Activated CD8-positive, alpha-beta memory T cell treated with anti-CD3 and anti-CD28 coated beads for 48 hours (primary cell): ENCODE measurements at places on chromosomes 2 and 18.

DNA sequence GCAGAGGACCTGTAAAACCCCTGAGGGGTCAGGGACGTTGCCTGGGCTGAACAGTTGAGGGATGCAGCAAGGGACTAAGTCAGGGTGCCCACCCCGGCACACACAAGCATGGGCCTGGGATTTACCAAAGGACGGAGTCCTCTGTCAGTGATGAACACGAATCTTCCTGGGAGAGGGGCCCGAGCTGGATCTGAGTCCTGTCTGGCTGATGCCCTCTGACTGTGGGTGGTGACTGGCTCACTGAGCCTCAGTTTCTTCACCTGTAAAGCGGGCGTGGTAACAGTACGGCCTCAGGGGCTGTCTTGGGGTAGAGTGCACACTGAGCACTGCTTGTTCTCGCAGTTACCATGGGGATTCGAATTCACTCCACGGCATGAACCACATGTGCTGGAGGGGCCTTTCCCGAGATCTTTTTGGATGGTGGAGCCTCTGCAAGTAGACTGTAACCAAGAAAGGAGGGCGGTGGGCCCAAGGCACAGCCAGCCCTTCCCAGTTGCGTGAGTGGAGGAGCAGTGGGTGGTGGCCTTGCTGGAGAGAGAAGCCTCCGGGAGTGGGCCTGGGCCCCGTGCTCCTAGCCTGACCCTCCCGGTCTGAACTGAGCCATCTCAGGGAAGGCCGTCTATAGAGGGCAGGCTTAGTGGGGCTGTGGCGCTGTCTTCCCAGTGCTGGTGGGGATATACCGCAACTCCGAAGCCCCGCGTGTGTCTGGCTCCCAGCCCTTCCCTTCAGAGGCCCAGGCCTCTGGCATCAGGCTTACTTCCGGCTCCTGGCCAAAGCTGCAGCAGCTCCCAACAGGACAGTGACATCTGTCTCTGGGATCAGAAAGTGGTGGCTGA is 130.8 kb upstream of the HS6ST1 start:
- DNase-seq, result no peak

- DNase-seq, result no peak
Observed at GRCh38 chr2:26640331-26640745, 828 bp downstream of the CIB4 start.

DNA sequence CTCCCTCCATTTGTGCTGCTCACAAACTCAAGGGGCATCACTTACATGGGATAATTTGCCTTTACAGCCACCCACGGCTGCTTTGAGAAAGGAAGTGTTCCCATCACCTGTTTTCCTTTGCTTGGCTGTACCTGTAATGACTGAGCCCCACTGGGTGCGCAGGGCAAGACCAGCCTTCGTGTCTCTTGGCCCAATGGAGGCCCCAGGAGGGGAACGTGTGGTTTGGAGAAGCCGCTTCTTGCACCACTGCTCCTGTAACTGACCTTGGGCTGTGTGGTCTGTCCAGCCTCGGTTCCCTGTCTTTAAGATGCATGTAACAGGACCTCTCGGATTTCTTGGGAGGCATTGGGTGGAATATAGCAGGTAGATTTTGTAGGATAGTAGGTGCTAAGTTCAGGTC is 41.1 kb downstream of the LDLRAD4 start:
- DNase-seq, result no peak

DNA sequence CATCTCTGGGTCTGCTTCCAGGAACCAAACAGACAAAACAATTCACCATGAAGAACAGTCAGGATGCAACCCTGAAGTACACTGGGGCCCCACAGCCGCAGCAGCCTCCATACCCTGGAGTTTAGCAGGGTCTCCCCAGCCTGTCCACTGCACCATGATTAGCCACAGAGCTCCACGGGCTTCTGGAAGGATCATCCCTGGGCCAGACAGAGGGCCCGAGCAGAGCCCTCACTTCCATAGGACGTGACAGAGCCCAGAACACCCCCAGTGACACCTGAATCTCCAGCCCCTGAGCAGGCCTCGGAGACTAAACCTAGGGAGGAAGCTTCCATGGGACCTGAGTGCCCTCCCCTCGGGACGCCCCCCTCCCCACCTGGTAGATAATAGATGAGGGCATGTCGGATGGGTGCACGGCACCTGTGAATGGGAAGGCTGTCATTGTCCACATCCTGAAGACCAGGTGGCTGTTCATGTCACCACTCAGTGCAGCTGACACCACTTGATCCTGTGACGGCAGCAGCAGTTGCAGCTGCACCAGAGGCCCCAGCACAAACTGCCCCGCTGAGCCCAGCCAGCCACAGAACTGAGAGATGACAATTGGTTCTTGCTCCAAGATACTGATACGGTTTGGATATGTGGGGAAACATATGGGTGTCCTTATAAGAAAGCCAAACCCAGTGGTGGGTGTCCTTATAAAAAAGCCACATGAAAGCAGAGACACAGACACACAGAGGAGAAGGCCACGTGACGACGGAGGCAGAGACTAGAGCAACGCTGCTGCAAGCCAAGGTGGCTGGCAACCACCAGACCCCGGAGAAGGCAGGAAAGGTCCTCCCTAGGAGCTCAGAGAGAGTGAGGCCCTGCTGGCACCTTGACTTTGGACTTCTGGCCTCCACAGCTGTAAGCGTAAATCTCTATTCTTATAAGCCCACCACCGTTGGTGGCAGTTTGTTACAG is 23.2 kb downstream of the KIF1A start:
- DNase-seq, result no peak

DNA sequence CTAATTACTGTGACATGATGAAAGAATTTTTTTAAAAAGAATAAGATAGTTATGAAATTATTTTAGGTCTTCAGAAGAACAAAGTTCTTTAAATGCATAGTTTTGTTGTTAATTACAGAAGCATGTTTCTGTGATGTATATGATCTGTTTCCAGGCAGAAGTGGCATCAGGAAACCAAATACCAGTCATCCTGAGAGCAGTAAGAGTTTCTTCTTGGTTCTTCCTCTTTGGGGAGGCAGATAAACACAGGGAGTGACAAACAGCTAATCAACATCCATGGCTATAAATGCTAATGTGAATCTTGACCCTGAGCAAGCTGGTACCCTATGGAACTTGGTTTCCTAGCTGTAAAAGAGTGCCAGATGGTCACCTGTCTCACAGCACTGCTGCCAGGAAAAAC is 29.2 kb downstream of the WIPF1 start:
- DNase-seq, result no peak

DNA sequence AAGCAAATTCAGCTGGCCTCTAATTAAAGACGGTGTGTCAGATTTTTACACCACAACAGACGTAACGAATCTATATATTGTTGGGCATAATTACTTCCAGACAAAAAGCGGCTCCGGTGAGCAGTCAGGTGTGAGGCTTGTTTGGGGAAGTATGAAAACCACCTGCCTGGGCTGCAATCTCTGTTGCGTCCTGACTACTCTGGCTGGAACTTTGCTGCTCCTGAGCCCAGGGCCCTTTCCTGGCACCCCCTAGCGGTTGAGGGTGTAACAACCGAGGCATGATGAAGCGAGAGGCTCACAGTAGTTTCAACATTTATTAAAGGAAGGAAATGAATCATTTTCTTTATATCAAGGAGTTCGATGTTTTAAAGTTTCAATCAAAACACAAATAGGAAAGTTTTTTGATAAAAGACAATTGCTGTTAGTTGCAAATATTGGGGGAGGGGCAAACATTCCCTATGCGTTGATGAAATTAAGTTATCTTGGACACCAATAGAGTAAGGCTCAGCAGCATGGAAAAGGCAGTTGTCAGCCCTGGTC is 10.6 kb upstream of the ITGB6 start:
- peak; percentile 58 for DNase-seq

DNA sequence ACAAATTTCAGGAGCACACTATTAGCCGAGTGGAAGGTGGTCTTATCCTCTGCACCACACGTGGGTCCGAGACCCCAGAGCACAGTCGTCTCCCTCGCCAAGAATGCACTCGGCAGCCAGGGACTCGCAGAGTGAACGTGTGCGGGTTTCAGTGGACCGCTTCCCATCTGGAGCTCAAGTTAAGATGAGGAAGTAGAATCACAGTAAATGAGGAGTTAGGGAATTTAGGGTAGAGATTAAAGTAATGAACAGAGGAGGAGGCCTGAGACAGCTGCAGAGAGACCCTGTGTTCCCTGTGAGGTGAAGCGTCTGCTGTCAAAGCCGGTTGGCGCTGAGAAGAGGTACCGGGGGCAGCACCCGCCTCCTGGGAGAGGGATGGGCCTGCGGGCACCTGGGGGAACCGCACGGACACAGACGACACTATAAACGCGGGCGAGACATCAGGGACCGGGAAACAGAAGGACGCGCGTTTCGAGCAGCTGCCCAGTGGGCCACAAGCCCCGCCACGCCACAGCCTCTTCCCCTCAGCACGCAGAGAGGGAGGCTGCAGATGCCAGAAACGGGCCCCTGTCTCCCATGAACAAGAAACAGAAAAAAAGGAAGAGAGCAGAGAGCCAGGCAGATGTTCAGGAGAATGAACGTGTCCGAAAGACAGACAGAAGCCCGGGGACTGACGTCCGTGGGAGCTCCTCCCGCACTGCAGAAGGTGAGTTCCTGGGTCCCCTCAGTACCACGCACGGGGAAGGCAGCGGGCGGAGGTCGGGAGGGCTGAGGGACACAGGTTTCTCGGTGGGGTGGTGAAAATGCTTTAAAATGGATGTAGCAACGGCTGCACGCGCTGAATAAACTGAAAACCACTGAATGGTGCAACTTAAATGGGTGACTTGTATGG is 5.4 kb upstream of the KCNG2 start:
- DNase-seq, result no peak

GRCh38 chr2:233837694-233838229 is 16.6 kb downstream of the HJURP start:
- DNase-seq, result no peak

DNA sequence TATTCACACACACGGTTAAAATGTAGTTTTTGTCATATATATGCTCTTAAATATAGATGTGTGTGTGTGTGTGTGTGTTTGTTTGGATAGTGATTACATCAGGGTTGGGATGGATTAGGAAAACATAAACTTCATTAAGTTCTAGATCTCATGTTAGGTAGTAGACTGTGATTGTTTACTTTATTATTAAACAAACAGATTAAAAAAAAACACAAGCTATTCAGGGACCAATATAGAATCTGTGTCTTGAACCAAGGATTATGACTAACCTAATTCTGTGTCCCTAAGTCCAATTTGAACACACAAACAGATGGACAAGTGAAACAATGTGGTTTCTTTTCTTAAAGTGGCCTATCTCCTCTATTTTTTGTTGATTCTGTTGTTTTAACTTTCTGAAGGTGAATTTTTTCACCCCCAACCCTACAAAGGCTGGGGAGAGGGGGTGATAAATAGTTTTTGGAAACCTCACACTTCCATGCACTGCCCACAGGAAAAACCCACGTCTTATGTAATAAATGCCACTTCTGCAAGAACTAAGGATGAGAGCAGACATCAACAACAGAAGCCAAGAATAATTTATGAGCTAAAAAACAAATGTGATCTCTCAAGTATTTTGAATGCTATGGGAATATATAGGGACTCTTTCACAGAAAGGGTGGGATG is 40.7 kb downstream of the IL1R2 start:
- no peak for DNase-seq

GRCh38 chr18:23902396-23902795 is 112.2 kb upstream of the TTC39C start:
- no peak for DNase-seq

- no peak for DNase-seq
Observed at GRCh38 chr2:2164326-2164917, 166.7 kb downstream of the MYT1L start.

GRCh38 chr2:168343586-168343985 is 96.2 kb upstream of the STK39 start:
- no peak for DNase-seq

DNA sequence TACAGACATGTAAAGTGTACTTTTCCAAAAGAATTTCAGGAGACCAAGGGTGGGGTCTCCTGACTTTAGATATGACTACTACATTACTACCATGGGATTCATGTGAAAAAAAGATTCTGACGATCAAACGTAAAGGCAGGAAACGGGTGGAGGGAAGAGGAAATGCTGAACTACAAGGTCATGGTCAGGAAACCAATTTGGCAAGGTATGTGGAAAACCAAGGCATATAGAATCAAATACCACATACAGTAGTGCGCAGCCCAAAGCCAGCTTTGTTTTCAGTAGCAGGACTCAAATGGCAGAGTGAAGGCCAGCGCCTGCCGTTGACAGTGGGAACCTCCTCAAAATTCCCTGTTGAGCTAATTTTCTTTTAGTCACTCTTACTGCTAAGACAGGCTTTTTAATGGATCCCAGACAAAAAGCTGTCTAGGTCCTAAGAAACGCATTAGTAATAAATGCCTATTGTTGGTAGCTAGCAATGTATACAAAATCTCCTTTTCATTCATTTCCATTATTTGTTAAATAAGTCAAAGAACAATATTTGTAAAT is 57.6 kb upstream of the SERTAD2 start:
- no peak for DNase-seq

DNA sequence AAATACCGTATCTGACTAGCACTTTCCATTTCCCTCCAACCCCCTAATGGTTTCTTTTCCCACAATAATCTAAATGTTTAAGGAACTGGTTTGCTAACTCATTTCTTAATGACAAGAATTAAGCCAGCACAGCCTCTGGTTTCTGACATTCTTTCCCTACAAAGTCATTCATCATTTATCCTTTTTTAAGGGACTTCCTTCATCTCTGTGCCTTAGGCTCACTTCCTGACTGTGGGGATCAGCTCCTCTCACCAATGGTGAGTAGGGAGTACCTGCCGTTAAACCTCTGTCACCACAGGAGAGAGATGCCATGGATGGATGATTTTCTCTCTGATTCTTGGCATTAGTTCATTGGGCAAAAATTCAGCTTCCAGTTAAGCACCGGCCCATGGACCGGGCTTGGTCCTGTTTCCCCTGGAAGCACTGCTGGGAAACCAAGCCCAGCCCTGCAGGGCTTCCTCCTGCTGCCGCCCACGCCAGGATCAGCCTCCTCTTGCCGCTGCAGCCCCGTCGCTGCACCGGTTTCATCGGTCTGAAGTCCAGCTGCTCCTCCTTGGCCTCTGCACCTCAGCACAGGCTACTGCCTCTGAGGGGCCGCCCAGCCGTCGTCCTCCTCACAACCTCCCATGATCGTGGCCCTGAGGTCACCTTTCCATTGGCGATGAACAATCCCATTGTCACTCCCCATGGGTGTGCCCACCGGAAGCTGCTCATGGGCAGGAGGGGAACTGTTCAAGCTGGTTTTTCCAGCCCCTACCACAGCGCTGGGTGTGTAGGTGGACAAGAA is 64.0 kb upstream of the ZNF516 start:
- DNase-seq, result no peak

DNA sequence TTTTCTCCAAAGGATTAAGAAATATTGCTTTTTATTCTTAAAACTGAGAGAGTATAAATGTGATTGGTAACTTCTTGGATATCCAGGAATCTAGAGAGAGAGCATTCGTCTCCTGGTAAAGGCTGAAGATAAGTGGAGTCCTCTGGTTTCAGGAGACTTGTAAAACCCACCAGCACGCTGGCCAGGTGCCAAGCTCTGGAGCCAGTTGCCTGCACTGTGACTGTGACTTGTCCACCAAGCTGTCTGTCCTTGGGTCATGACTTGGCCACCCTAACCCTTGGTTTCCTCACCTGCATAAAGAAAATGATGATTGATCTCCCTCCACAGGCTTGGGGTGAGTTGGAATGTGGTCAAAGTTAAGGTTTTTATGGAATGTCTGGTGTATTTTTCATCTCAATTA is 185.4 kb upstream of the NCKAP5 start:
- no peak for DNase-seq

GRCh38 chr2:26442707-26443106 is 35.2 kb downstream of the OTOF start:
- no peak for DNase-seq
